ENCODE measurements at places on chromosomes 16 and 17.

DNA sequence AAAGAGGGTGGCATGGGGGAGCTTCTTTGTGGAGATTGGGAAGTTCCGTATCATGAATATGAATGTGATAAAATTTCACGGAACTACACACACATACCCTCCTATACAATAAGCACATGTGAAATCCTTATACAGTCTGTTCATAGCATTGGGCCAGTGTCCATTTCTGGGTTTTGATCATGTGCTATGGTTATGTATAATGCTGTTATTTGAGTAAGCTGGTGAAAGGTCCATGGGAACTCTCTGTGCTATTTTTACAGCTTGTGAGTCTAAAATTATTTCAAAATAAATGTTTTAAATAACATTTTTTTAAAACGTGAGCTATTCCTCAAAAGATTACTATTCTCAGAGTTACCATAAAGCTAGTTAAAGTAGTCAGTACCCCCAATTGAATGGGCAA, 205.2 kb upstream of the CACNG5 start:
- H3K4me3 ChIP-seq = no peak overlapping the region

GRCh38 chr17:77646046-77646430, 312.5 kb upstream of the TNRC6C start:
- H3K4me1 ChIP-seq = peaks cover 11% of the 10 kb centered on the region
- H3K4me3 ChIP-seq = no peak overlapping the region
- no peak for DNase-seq
- no peak overlapping the region for H3K27ac ChIP-seq
- H3K36me3 ChIP-seq = no peaks in the 10 kb centered on the region
- no peaks in the 10 kb centered on the region for H3K27me3 ChIP-seq

DNA sequence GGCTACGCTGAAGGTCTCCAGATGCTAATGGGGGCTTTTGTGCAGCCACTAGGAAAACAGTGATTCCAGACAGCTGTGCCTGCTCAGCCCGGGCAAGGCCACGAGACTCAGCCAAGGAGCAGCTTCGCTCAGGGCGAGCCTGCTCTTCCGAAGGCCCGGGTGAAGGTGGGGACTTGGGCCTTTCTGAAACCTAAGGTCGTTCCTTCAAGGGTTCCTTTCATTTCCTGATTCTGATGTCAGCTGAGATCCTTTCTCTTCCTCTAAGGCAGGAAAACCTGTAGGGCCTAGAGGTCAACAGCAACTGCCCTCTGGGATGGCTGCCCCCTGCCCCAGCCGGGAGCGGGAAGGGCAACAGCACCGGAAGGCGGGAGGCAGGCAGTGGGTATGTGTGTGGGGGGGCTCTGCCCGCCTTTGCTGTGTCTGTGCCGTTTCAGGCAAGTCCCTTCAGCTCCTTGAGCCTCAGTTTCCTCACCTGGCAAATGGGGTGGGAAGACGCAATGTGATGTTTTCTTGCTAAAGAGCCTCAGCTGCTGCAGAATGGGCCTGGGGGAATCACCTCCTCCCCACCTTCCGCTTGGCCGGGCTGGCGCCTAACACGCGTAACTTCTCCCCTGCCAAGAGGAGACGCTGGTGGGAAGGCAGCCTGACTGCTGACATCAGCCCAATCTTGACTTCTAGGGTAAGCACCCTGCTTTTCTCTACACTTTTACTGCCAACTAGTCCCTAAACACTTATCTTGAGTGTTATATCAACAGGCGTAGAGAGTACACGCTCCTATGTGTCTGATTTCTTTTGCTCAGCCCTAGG, 32.8 kb downstream of the IRF8 start:
- no peak overlapping the region for H3K27ac ChIP-seq
- H3K36me3 ChIP-seq = no peaks in the 10 kb centered on the region
- no peaks in the 10 kb centered on the region for H3K27me3 ChIP-seq

- no peak for DNase-seq
- no peaks in the 10 kb centered on the region for H3K4me1 ChIP-seq
- no peak overlapping the region for H3K27ac ChIP-seq
- H3K36me3 ChIP-seq = no peaks in the 10 kb centered on the region
Observed at GRCh38 chr17:36879624-36880131, 57.6 kb upstream of the LHX1 start.

DNA sequence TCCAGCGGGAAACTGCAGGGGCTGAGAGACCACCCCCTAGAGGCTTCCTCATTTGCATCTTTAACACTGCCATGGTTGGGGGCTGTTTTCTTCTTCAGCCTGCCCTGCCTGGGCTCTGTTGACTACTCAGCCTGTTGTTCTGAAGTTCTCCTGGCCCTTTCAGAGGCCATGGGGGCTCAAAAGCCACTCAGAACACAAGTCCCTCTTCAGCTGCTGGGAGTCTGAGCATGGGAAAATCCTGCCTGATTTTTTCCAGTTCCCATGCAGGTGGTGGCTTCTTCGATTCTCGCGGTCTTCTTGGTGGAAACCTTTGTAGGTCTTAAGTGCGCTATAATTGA, 36.3 kb downstream of the PLCG2 start:
- no peak for DNase-seq
- H3K4me3 ChIP-seq = no peak overlapping the region
- no peaks in the 10 kb centered on the region for H3K36me3 ChIP-seq
- H3K4me1 ChIP-seq = no peaks in the 10 kb centered on the region
- H3K27me3 ChIP-seq = no peaks in the 10 kb centered on the region

GRCh38 chr17:21250854-21251253, 2.4 kb downstream of the NATD1 start:
- no peaks in the 10 kb centered on the region for H3K36me3 ChIP-seq
- no peak overlapping the region for H3K27ac ChIP-seq
- no peaks in the 10 kb centered on the region for H3K27me3 ChIP-seq
- no peak overlapping the region for H3K4me3 ChIP-seq
- DNase-seq = no peak
- peaks cover 22% of the 10 kb centered on the region for H3K4me1 ChIP-seq

GRCh38 chr17:53894591-53894990, 71.9 kb downstream of the KIF2B start:
- H3K27me3 ChIP-seq = no peaks in the 10 kb centered on the region
- H3K4me1 ChIP-seq = no peaks in the 10 kb centered on the region
- H3K27ac ChIP-seq = no peak overlapping the region

DNA sequence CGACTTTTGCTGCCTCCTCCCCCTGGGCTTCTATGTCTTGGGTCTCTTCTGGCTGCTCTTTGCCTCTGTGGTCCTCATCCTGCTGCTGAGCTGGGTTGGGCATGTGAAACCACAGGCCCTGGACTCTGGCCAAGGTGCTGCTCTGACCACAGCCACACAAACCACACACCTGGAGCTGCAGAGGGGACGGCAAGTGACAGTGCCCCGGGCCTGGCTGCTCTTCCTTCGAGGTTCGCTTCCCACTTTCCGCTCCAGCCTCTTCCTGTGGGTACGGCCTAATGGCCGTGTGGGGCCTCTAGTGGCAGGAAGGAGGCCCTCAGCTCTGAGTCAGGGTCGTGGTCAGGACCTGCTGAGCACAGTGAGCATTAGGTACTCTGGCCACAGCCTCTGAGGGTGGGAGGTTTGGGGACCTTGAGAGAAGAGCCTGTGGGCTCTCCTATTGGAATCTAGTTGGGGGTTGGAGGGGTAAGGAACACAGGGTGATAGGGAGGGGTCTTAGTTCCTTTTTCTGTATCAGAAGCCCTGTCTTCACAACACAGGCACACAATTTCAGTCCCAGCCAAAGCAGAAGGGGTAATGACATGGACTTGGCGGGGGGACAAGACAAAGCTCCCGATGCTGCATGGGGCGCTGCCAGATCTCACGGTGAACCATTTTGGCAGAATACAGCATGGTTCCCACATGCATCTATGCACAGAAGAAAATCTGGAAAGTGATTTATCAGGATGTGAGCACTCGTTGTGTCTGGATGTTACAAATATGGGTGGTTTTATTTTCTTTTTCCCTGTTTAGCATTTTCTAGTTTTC, 2.3 kb downstream of the GP1BA start:
- no peak overlapping the region for H3K27ac ChIP-seq
- H3K4me1 ChIP-seq = peaks cover 19% of the 10 kb centered on the region
- H3K27me3 ChIP-seq = no peaks in the 10 kb centered on the region
- H3K36me3 ChIP-seq = peaks cover 13% of the 10 kb centered on the region
